ENCODE measurements at places on chromosomes 3 and 15. TPM values are rescaled to one million over a fixed set of nuclear protein-coding genes. Genes with fewer than 3 reads are reported as not detected.
A peak's percentile ranks its signal among the peaks of the same experiment; 100 is the strongest.

DNA sequence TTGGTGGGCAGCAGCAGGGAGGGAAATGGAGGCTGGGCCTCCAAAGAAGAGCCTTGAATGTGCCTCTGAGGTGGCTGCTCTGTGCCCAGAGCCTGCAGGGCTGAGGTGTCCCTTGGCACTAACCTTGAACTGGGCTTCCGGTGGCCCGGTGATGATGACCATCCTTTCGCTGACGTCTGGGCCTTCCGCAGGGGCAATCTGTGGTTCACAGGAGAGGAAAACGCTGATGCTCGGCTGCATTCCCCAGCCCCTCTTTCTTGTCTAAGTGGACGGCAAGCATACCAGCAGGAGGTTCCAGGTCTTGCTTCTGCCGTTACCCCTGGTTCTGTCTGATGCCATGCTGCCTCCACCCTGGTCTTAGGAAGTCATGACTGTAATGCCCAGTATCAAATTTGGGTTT lies 65.9 kb downstream of the SENP2 start:
- no peak for DNase-seq

DNA sequence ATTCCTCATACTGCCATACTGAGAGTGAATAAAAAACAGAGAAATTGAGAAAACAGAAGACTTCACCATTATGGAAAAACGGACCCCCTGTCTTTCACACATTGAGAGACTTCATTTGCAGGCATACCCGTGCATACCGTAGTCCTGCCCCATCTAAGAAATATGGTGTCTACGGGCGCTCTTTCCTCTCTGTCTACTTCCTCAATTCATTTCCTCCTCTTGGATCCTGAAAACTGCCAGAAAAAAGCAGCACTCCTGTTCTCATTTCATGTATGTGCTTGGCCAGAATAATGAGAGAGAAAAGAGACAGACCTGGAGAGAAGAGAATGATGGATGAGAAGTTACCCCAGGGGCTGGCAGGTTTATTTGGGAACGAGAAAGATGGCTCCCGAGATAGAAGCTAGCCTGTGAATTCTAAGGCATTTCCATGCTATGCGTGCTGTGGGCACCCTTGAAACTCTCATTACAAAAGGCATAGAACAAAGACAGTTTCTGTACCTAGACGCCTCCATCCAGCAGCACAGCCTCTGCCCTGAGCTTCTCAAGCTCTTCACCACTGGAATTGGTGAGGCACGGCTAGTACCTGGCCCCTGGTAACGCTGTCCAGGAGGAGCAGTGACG lies 62.5 kb upstream of the EPHB3 start:
- DNase-seq, result no peak

DNA sequence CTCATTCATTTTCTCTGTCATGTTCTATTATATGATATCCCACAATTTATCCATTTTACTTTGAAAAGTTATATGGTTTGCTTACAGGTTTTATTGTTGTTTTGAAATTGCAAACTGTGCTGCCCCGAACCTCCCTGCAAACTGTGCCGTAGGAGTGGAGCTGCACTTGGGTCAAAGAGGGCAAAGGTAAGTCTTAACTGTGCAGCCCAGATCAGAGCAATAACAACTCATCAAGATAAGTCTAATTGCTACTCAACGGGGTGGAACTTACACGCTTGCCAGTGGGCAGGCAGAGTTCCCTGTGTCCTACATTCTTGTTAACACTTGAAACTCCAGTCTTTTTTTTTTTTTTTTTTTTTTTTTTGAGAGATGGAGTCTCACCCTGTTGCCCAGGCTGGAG lies 33.2 kb downstream of the ZDHHC19 start:
- no peak for DNase-seq

CATSPER2 gene
- 1.8 TPM for total RNA-seq

GRCh38 chr3:89314454-89315098 lies 207.2 kb downstream of the EPHA3 start:
- DNase-seq, result no peak

GRCh38 chr3:50245251-50245745 lies 9.3 kb downstream of the GNAI2 start:
- no peak for DNase-seq

GRCh38 chr3:120693439-120694171 lies 11.6 kb upstream of the HGD start:
- peak; percentile 52 for DNase-seq

FBXO45 gene
- total RNA-seq, result 7.0 TPM

DNA sequence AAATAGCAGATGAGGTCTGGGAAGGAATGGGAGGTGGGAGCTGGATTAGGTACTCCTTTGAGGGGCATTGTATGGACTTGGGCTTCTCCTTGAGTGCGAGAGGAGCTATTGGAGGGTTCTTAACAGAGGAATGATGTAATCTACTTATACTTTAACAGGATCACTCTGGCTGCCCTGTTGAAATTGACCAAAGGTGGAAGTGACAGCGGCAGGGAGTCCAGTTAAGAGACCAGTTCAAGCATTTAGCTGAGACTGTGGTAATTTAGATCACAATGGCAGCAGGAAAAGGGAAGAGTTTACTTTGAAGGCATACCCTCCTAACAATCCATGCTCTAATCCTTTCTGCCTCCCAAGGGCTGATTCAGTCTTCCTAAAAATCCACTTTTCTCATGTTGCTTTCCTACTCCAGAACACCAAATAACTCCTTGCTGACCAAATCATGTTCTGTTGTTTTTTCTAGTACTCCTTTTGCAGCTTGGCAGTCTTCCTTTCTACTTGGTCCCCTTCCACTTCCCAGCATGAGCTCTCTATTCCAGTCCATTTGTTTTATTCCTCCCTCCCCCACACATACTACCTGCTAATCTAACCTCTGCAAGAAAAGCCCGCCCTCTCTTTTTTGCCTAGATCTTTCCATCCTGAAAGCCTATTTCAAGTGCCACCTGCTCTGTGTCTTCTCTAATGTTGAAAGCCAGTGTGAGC lies 139.4 kb downstream of the NECTIN3 start:
- no peak for DNase-seq

DNA sequence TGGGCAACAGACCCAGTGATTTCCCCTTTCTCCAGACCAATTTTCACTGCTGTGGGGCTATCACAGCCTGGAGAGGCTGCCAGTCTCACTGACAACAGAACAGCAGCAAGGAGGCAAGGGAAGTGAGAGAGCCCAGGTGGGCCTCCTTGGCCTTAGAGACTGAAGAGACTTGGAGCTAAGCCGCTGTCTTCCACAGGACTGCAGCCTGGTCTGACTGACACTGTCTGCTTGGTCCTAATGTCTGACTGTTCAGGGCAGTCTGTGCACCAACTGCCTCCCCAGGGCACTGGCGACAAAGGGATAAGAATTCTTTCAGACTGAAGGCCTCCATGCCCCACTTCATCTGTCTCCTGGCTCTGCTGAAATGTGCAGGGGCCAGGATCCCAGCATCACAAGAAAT lies 11.5 kb downstream of the POMGNT2 start:
- no peak for DNase-seq

DNA sequence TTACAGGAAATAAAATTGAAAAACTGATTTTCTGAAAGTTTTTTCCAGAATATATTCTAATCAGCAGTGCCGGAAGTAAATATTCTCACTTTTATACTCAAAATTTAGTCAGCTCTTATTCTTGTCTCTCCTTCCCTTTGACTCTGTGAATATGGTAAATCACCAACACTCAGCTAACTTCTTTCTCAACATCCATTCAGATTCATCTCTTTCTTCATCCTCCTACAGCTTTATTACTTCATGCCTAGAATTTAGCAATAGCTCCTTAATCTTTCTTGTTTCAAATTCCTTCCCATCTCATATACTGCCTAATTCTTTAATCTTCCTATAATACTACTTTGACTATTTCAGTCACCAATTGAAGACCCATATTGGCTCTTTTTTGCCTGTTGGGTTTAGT lies 67.9 kb downstream of the FGF7 start:
- DNase-seq, result no peak

MOBP gene
- not detected for total RNA-seq

GRCh38 chr3:185942907-185943759 lies 5.3 kb upstream of the TRA2B start:
- peak; percentile 70 for DNase-seq

NR1I2 gene
- total RNA-seq, result not detected

GRCh38 chr3:184320104-184320445 lies 5.7 kb downstream of the EIF4G1 start:
- peak; percentile 97 for DNase-seq

SYNPR gene
- total RNA-seq, result not detected

PLSCR4 gene
- total RNA-seq, result 10.1 TPM

ABHD10 gene
- total RNA-seq, result 38.3 TPM

SLC15A2 gene
- total RNA-seq, result 0.30 TPM

DNA sequence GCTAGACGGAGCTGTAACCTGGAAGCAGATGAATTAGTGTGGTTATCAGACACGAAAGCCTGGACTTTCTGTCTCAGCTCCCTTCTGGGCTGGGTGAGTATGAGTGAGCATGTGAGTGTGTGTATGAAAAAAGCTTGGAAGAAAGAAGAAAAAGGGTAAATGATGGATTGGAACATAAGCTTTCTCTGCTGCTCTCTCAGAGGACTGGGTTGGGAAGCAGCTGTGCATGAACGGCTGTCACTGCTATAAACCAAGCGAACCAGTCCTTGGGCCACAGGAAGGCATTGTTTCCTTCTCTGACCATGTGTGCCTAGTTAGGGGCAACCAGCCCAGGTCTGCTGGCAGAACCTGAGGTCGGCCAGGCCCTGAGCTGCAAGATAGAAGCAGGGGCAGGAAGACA lies 37.0 kb downstream of the UMPS start:
- no peak for DNase-seq

SERINC4 gene
- 0.07 TPM for total RNA-seq

DNA sequence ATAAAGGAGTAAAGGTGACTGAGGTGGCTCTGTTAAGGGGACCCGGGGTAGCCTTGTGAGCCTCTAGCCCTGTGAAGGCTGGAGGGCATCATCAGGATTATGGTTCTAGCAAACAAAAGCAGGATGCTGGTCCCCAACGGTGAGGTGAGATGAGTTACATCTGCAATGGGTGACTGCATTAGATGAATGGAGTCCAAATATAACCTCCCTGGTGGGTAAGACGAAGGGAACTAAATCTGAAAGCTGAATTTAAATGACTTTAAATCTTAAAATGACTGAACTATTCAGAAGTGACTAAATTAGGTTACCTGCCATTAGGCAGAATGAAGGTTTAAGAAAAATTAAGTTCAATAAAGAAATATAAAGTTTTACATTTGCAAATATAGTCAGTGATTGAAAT lies 4.6 kb upstream of the HLTF start:
- no peak for DNase-seq

All from HFFc6 (cell line).